ENCODE measurements at places on chromosomes 12 and 14. TPM values are rescaled to one million over a fixed set of nuclear protein-coding genes. Genes with fewer than 3 reads are reported as not detected.

The BMP4 gene
- 30.5 TPM for polyA plus RNA-seq

- no peak for DNase-seq
Observed at GRCh38 chr14:71452539-71452938, 479.7 kb upstream of the RGS6 start.

GRCh38 chr12:1046727-1047126, 55.7 kb downstream of the ERC1 start:
- no peak for DNase-seq

DNA sequence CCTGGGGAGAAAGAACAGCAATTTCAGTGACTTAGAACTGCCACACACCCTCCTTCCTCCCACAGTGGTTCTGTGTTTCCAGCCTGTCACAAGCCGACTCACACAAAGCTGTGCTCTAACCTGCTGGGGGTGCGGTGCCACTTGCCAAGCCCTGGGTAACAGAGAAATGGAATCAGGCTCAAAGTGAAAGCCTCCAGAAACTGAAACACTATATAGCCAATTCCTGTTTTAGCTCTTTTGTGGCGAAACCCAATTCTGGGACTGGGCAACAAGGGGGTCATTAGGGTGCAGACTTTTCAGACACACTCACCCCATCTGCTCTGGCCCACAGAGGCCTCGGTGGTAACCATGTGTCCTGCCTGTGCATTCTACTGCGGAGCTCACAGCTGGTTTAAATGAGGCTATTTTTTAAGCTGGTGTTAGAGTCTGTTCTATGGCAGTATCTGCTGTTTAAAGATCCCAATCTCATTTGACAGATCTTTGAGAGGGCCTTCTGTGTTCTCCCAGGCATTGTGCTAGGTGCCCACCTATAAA, 15.2 kb upstream of the ACTR6 start:
- DNase-seq: no peak

- no peak for DNase-seq
Observed at GRCh38 chr12:95551913-95552516, 739 bp upstream of the USP44 start.

The RASSF9 gene
- 2.4 TPM for polyA plus RNA-seq

The KCNK13 gene
- polyA plus RNA-seq: 0.32 TPM

The STAC3 gene
- 474 TPM for polyA plus RNA-seq

- DNase-seq: no peak
Observed at GRCh38 chr14:21723431-21724045, 49.9 kb upstream of the OR4E1 start.
